Mesothelial cell of epicardium (in vitro differentiated cells): ENCODE measurements at places on chromosomes 4 and X. TPM values are rescaled to one million over a fixed set of nuclear protein-coding genes. Genes with fewer than 3 reads are reported as not detected.

Gene ETDB
- not detected in 3 replicates for total RNA-seq

Gene PRRG1
- 8.3 to 10.1 TPM (median 8.5 TPM) in 3 replicates for total RNA-seq

Gene CPE
- total RNA-seq = 93.8 to 105 TPM (median 94.1 TPM) in 3 replicates

Gene TBC1D14
- 54.5 to 58.2 TPM (median 56.3 TPM) in 3 replicates for total RNA-seq

Gene SLC6A14
- 0.11 to 0.27 TPM (median 0.16 TPM) in 3 replicates for total RNA-seq

GRCh38 chr4:115660465-115660864, 547.0 kb upstream of the NDST4 start:
- no peak overlapping the region for H3K4me3 ChIP-seq
- peaks cover 24% of the 10 kb centered on the region for H3K4me1 ChIP-seq
- H3K27me3 ChIP-seq = no peaks in the 10 kb centered on the region

- H3K27me3 ChIP-seq = peaks cover 20% of the 10 kb centered on the region
- no peaks in the 10 kb centered on the region for H3K4me1 ChIP-seq
- no peaks in the 10 kb centered on the region for H3K36me3 ChIP-seq
- DNase-seq = no peak
These were observed 369.9 kb upstream of the NR3C2 start for GRCh38 chr4:148812101-148812500.

- H3K4me1 ChIP-seq = no peaks in the 10 kb centered on the region
- no peak overlapping the region for H3K27ac ChIP-seq
- H3K36me3 ChIP-seq = no peaks in the 10 kb centered on the region
- DNase-seq = no peak
These were observed 37.6 kb downstream of the CASK start for GRCh38 chrX:41885724-41886123.

DNA sequence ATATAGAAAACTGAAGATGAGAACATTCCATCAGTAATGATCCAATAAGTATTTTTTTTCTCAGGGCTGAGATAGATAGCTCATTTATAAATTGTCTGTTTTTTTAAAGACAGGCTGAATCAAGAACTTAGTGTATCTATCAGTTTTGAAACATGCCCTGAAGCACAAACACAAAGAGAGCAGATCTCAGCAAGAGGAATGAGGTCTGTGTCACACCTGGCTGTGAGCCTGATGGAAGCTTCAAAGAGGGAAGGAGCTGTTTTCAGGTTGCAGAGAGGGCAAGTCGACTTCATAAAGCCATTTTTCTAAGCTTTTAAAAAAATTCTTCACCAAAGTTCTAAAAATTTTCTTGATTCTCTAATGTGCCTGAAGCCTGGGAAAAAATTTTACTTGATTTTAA, 434.9 kb downstream of the PDGFC start:
- H3K4me3 ChIP-seq = no peak overlapping the region
- H3K27ac ChIP-seq = peak overlapping the region; percentile 87
- peaks cover 46% of the 10 kb centered on the region for H3K4me1 ChIP-seq
- no peak for DNase-seq

- H3K4me1 ChIP-seq = peaks cover 20% of the 10 kb centered on the region
- no peaks in the 10 kb centered on the region for H3K27me3 ChIP-seq
- H3K36me3 ChIP-seq = peaks cover 25% of the 10 kb centered on the region
These were observed 117.7 kb downstream of the PTTG2 start for GRCh38 chr4:38077791-38078489.

- peaks cover 31% of the 10 kb centered on the region for H3K4me1 ChIP-seq
- no peaks in the 10 kb centered on the region for H3K27me3 ChIP-seq
- no peak overlapping the region for H3K4me3 ChIP-seq
- DNase-seq = no peak
- peaks cover 4% of the 10 kb centered on the region for H3K36me3 ChIP-seq
These were observed 21.4 kb upstream of the PGRMC2 start for GRCh38 chr4:128308986-128309385.

DNA sequence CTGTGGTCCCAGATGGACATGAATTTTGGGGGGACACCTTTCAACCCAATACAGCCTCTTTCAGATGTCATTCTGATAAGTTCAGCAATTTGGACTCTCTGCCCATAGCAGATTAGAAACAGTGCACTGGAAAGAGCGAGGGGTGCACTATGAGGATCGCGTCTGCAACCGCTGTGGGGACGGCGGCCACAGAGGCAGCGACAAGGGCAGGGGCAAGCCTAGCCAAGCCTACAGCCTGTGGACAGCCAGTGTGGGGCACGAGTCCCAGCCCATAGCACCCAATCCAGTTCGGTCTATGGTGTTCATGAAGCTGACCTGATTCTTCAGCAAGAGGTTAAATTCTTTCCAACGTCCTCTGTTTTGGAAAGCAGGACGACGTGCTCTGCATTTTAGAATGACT, 9.7 kb upstream of the NSG1 start:
- no peaks in the 10 kb centered on the region for H3K36me3 ChIP-seq
- H3K4me1 ChIP-seq = no peaks in the 10 kb centered on the region
- no peak for DNase-seq

GRCh38 chrX:95885074-95885473, 799.6 kb upstream of the DIAPH2 start:
- H3K27me3 ChIP-seq = no peaks in the 10 kb centered on the region
- H3K36me3 ChIP-seq = no peaks in the 10 kb centered on the region
- H3K27ac ChIP-seq = peak overlapping the region; percentile 4
- peaks cover 16% of the 10 kb centered on the region for H3K4me1 ChIP-seq
- H3K4me3 ChIP-seq = no peak overlapping the region

DNA sequence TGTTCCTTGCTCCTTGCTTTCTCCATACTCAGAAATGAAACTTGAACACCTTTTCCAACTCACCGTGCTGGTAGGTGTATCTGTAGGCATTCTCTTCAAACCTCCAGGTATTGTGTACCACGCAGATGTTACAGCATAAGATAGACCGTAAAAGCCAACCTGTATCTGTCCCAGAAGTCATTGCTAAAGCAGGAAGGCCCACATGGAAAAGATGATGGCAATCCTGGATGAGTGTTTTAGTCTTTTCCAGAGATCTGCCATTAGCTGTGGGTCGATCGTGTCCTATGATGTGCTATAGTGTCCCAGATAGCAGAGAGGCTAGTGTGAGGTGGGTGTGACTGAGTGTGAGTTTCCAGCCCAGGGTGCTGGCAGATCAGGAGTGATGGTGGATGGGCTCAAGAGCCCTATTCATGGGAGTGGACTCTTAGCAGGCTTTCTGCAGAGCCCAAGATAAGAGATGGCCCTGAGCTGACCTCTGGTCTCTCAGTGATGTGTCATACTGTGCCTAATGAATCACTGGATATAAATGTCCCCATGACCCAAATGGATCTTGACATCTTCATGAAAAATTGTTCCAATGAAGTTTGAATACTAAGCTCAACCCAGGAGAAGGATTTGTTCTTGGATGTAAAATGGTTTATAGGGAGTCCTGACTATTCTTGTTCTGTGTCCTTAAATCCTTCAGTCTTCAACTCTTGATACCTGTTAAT, 69.1 kb upstream of the WDR1 start:
- H3K27me3 ChIP-seq = no peaks in the 10 kb centered on the region
- H3K4me3 ChIP-seq = no peak overlapping the region
- H3K27ac ChIP-seq = no peak overlapping the region
- no peak for DNase-seq

- peaks cover 5% of the 10 kb centered on the region for H3K4me1 ChIP-seq
- H3K27me3 ChIP-seq = no peaks in the 10 kb centered on the region
- H3K36me3 ChIP-seq = peaks cover 10% of the 10 kb centered on the region
- no peak for DNase-seq
- H3K27ac ChIP-seq = no peak overlapping the region
These were observed 28.1 kb downstream of the KLHL8 start for GRCh38 chr4:87192145-87192919.

- DNase-seq = no peak
- no peaks in the 10 kb centered on the region for H3K27me3 ChIP-seq
- no peak overlapping the region for H3K27ac ChIP-seq
- peaks cover 14% of the 10 kb centered on the region for H3K4me1 ChIP-seq
- H3K4me3 ChIP-seq = no peak overlapping the region
- no peaks in the 10 kb centered on the region for H3K36me3 ChIP-seq
These were observed 96.2 kb upstream of the SPRY1 start for GRCh38 chr4:123300222-123301039.

GRCh38 chr4:87109121-87109520, 111.3 kb downstream of the KLHL8 start:
- peaks cover 21% of the 10 kb centered on the region for H3K4me1 ChIP-seq
- H3K27ac ChIP-seq = peak overlapping the region; percentile 26
- no peaks in the 10 kb centered on the region for H3K27me3 ChIP-seq
- DNase-seq = no peak

DNA sequence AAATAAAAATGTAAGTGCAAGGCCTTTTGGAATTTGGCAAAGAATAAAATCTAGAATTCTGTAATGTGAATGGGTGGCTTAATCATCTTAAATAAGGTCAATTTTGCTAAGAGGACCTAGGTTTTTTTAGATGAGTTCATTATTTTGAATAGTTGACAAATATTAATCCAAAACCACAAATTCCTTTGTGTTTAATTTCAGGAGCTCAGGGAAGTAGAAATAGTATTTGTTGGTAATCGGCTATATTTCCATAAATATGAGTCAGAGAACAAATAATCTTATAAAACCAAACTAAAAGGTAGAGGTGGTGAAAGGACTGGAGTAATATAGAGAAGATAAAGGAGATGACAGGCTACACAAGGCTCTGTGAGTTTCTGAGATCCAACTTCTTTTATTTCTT, 190.4 kb upstream of the TLL1 start:
- H3K27me3 ChIP-seq = no peaks in the 10 kb centered on the region
- no peak overlapping the region for H3K27ac ChIP-seq
- H3K36me3 ChIP-seq = no peaks in the 10 kb centered on the region
- H3K4me3 ChIP-seq = no peak overlapping the region
- no peaks in the 10 kb centered on the region for H3K4me1 ChIP-seq

DNA sequence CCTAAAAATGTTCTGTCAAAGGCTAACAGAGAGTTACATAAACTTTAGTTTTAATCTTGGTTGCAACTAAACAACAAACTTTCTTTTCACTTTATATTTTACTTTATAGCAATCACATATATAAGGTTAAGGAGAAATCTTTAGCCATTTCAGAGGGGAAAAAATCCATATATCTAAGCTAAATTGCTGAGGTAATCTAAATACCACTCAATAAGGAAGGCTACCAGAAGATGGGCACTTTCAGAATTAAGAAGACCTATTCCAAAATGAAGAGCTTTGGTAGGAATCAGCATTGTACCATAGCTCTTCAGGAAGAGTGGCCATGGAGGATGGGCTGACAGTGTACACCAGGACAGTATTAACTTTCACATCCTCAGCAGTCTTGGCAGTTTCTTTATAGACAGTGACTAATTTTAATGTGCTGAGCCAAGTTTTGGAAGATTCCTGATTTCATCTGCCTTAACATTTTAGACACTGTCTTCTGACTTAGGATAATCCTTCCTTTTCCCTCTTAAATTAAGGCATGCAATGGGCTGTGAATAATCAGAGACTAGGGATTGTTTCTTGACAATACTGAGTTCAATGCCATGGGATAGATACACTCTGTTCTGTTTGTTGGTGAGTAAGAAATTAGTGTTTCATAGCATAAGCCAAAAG, 7.1 kb downstream of the FAT4 start:
- DNase-seq = no peak
- H3K36me3 ChIP-seq = peaks cover 19% of the 10 kb centered on the region

DNA sequence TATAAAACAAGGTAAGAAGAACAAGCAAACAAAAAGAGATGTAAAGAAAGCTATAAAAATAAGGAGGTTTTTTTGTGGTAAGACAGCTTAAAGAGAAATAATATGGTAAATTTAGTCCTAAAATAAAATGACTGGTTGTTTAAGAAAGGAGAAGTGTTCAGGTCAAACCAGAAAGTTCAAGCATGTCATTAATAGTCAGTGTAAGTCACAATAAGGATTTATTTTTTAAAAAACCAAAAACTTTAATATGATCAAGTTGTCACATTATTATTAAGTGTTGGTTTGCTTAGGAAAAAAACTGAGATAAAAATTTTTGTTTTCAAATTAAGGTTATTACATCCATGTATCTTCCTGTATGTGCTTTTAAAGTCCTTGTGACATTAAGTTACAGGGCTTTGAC, 19.1 kb downstream of the ASIC5 start:
- no peaks in the 10 kb centered on the region for H3K4me1 ChIP-seq
- H3K36me3 ChIP-seq = peaks cover 11% of the 10 kb centered on the region
- no peaks in the 10 kb centered on the region for H3K27me3 ChIP-seq
- DNase-seq = no peak
- H3K27ac ChIP-seq = no peak overlapping the region

GRCh38 chrX:31293409-31293808, 221.6 kb upstream of the FTHL17 start:
- H3K27ac ChIP-seq = no peak overlapping the region
- peaks cover 5% of the 10 kb centered on the region for H3K4me1 ChIP-seq
- no peaks in the 10 kb centered on the region for H3K27me3 ChIP-seq
- no peak overlapping the region for H3K4me3 ChIP-seq

DNA sequence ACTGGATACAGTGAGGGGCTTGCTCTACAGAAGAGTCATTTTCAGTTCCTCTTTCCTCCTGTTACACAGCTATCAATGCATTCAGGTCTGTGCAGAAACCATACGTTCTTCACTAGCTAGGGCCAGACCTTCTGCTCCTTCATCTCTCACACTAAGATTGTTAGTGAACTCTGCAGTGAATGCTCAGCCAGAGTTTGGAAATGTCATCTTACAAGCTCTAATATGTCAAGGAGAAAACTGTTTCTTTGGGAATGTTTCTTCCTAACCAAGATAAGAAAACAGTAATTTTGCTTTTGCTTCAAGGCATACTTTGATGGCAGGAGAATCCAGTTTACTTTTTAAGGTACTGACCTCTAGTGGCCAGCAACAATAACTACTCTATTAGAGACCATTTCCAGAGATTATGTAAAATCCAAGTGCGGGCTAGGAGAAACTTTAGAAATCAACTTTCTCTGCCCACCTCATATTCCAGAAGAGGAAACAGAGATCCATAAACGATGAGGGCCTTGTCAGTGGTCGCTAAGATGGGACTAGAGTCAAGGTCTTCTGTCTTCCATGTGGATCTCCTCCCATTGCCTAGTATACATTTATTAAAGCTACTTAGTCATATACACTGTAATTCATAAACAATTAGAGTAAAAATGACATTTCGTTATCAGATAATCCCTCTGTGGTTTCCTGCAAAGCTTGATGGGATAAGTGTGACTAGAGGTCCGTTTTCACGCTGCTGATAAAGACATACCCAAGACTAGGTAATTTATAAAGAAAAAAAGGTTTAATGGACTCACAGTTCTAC, 12.1 kb upstream of the CC2D2A start:
- no peak for DNase-seq
- no peak overlapping the region for H3K4me3 ChIP-seq
- H3K27me3 ChIP-seq = peaks cover 3% of the 10 kb centered on the region
- peak overlapping the region; percentile 8 for H3K27ac ChIP-seq

DNA sequence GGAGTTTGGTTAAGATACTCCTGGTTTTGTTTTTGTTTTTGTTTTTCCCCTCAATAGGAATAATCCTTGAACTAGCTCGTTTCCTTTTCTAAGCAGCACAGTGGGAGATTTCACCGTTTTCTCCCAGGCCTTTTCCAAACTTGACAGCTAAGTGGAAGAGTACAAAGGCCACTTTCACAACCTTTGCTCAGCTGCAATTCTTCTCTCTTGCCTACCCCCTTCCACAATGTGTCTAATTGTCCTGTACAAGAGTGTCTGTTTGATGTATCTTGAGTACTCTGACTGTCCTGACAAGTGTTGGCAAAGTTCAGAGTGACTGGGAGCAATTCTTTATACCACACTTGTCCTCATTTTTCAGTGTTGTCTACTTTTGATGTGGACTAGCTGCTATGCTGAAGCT, 674.3 kb upstream of the AMOT start:
- H3K36me3 ChIP-seq = no peaks in the 10 kb centered on the region
- H3K27me3 ChIP-seq = no peaks in the 10 kb centered on the region
- DNase-seq = no peak
- peaks cover 20% of the 10 kb centered on the region for H3K4me1 ChIP-seq
- H3K4me3 ChIP-seq = no peak overlapping the region
- no peak overlapping the region for H3K27ac ChIP-seq

GRCh38 chr4:83855044-83855443, 319.1 kb downstream of the GPAT3 start:
- H3K36me3 ChIP-seq = no peaks in the 10 kb centered on the region
- H3K4me3 ChIP-seq = no peak overlapping the region
- H3K4me1 ChIP-seq = peaks cover 13% of the 10 kb centered on the region
- no peak for DNase-seq
- no peak overlapping the region for H3K27ac ChIP-seq
